Body of pancreas (tissue), 4 donors: ENCODE measurements at places on chromosomes 13 and 19.

- no peaks in the 10 kb centered on the region for H3K4me1 ChIP-seq
- no peak overlapping the region for H3K4me3 ChIP-seq
- no peak overlapping the region for H3K27ac ChIP-seq
- H3K36me3 ChIP-seq = no peaks in the 10 kb centered on the region
- H3K27me3 ChIP-seq = no peaks in the 10 kb centered on the region
Measured at GRCh38 chr13:97058926-97059325, 64.7 kb upstream of the OXGR1 start.

DNA sequence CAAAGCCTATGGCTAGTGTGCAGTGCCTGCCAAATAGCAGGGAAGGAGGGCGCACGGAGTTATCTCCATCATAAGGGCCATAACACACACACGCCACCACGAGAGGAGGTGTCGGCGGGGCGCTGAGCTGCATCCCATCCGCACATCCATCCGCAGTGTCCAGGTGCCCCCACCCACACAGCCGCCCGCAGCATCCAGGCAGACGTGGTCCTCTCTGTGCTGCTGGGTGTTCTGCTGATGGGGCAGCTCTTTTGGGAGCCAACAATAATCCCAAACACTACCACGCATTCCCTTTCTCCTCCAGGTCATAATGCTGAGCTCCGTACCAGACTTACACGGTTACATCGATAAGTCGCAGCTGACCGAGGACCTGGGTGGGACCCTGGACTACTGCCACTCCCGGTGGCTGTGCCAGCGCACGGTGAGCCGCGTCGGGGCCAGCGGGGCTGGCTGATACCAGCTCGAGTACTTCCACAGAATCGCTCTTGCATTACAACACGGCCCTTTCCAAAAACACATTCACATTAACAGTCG is 41.5 kb upstream of the F7 start:
- peaks cover 5% of the 10 kb centered on the region for H3K36me3 ChIP-seq
- no peaks in the 10 kb centered on the region for H3K27me3 ChIP-seq
- DNase-seq = no peak
- no peak overlapping the region for H3K4me3 ChIP-seq

- no peak overlapping the region for H3K27ac ChIP-seq
- H3K4me3 ChIP-seq = no peak overlapping the region
- no peaks in the 10 kb centered on the region for H3K27me3 ChIP-seq
- H3K4me1 ChIP-seq = peaks cover 22% of the 10 kb centered on the region
- no peaks in the 10 kb centered on the region for H3K36me3 ChIP-seq
Measured at GRCh38 chr19:33397536-33398360, 24.2 kb downstream of the CEBPG start.

DNA sequence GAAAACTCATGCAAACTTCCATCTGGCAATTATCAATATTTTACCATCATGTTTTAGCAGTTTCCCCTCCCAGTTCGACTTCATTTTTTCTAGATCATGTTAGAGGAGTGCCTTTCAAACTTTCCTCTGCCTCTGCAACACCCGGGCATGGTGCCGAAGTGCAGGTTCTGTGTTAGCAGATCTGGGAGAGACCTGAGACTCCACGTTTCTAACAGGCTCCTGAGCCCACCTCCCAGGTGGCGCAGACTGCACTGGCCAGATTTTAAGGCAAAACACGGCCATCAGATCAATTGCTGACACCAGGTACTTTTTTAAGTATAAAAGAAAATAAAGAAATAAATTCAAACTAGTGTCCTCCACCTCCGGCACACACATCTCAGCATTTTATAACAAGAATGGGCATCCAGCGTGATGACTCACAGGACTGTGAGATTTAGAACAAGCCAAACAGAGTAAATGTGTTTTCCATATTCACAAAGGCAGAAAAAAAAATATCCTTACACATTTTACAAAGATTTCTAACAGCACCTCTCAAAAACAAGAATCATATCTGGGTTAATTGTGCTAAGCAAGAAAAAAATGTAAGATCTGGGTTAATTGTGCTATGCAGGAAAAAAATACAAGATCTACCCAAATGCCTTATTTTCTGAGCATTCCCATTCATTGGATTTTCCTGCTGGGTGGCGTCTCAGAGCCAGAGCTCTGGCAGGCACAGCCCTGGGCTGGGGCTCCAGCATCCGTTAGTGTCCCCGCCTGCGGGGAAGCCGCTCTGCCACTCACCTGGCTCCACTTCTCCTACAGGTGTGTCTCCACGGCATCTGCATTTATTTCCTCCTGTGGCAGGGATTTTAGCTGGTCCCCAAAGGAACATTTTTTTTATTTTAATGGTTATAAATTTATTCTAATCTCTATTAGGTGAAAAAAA is 127.9 kb upstream of the SOX1 start:
- no peaks in the 10 kb centered on the region for H3K36me3 ChIP-seq
- H3K4me3 ChIP-seq = no peak overlapping the region
- H3K27ac ChIP-seq = no peak overlapping the region

GRCh38 chr19:17549085-17549740 is 6.2 kb upstream of the COLGALT1 start:
- H3K36me3 ChIP-seq = no peaks in the 10 kb centered on the region
- H3K4me1 ChIP-seq = no peaks in the 10 kb centered on the region
- H3K27ac ChIP-seq = no peak overlapping the region
- DNase-seq = no peak
- no peaks in the 10 kb centered on the region for H3K27me3 ChIP-seq
- H3K4me3 ChIP-seq = no peak overlapping the region

GRCh38 chr13:20354722-20355121 is 122.6 kb upstream of the GJB6 start:
- no peaks in the 10 kb centered on the region for H3K36me3 ChIP-seq
- DNase-seq = no peak
- no peak overlapping the region for H3K4me3 ChIP-seq
- no peak overlapping the region for H3K27ac ChIP-seq

GRCh38 chr13:46896341-46897137 is at the start of gene HTR2A:
TSS of gene HTR2A (minus strand) at chr13:46897053. CDS start at chr13:46895906, 1,147 bp downstream.
- no peak within 1 kb of the TSS for H3K4me3 ChIP-seq
- H3K36me3 ChIP-seq = no peaks in the 10 kb centered on the region
- peak; percentile 11 for DNase-seq
- H3K27me3 ChIP-seq = no peaks in the 10 kb centered on the region
- H3K27ac ChIP-seq = no peak within 1 kb of the TSS
- H3K4me1 ChIP-seq = peaks cover 20% of the 10 kb centered on the region

- DNase-seq = no peak
- no peaks in the 10 kb centered on the region for H3K4me1 ChIP-seq
- no peaks in the 10 kb centered on the region for H3K36me3 ChIP-seq
Measured at GRCh38 chr13:85316506-85317025, 482.7 kb downstream of the SLITRK6 start.

- no peak overlapping the region for H3K27ac ChIP-seq
- no peak for DNase-seq
- no peaks in the 10 kb centered on the region for H3K4me1 ChIP-seq
- no peak overlapping the region for H3K4me3 ChIP-seq
- H3K36me3 ChIP-seq = no peaks in the 10 kb centered on the region
Measured at GRCh38 chr13:86765462-86765861, 905.7 kb upstream of the SLITRK5 start.

DNA sequence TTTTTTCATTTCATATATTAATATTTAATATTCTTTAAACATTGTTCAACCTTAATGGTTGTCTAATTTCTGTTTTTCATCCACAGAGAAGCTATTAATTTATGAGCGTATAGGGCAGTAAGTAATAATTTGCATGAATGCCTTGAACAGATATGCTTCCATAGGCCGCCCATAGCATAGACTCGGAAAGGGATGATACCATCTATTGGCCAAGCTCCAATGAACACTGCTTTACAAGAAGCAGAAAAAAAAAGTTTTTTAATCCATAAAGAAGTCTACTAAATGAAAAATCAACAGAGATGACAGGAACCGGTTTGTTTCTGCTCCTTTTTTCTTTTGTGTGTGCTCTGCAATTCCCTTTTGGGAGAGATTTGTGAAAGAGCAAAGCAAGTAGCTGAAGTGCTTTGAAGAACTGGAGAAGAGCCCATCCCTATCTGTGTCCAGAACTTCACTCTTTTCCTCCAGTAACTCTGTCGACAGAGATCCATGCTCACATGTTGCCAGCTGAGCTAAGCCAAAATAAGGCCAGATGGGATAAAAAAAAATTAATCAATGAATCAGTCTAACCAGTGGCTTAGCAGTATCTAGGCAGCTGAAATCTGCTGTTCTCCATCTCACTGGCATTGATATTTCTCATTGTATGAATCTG is 215.9 kb upstream of the SOX21 start:
- no peaks in the 10 kb centered on the region for H3K4me1 ChIP-seq
- no peaks in the 10 kb centered on the region for H3K27me3 ChIP-seq
- no peaks in the 10 kb centered on the region for H3K36me3 ChIP-seq
- DNase-seq = no peak
- H3K4me3 ChIP-seq = no peak overlapping the region
- H3K27ac ChIP-seq = no peak overlapping the region

DNA sequence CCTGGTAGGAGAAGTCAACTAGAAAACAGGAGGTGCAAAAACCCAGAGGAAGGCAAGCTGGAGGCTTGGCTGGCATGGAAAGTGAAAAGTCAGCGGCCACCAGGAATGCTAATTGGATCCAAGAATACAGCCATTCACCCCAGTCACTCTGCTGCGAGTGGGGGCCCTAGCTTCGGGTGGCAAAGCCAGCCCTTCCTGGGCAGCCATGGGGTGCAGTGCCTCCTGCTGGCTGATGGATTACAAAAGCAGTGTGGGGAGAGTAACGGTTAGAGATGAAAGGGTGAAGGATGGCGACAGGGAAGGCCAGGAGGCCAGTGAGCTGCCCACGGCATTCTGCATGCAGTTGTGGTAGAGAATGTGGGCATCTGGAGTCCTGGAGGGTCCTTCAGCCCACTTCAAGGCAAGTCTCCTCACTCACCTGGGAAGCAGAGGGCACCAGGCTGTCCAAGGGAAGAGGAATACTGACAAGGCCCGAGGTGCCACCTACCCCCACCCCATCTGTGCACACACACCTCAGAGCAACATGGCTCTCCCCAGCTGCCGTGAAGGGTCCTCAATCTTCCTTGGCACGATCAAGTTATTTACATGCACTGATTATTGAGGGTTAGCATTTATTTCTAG is 20.3 kb upstream of the EPHX3 start:
- no peak overlapping the region for H3K4me3 ChIP-seq
- H3K36me3 ChIP-seq = peaks cover 20% of the 10 kb centered on the region
- H3K4me1 ChIP-seq = peaks cover 53% of the 10 kb centered on the region
- no peak for DNase-seq
- H3K27ac ChIP-seq = peak overlapping the region; percentile 36
- no peaks in the 10 kb centered on the region for H3K27me3 ChIP-seq
